ENCODE measurements at places on chromosomes 11 and 22.

GRCh38 chr11:134374171-134374570, 37.9 kb downstream of the B3GAT1 start:
- DNase-seq, result no peak

GRCh38 chr11:130413405-130414106, 14.9 kb downstream of the ADAMTS8 start:
- no peak for DNase-seq

DNA sequence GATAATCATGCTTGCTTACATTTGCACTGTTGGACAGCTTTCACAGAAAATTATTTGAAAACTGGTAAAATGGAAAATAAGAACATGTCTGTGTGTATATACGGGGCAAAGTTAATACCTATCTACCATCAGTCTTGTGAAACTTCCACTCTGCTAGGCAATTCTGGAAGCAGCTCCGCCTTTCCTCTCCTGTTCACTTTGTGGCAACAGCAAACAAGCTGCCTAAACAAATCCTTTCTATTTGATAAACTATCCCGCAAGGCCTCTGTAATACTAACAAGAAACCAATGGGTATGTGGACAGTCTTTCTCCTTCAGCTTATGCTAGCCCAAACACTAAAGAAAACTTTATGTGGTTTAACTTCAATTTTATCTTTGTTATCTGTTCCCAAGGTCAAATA, 39.2 kb upstream of the RAPSN start:
- DNase-seq, result no peak

DNA sequence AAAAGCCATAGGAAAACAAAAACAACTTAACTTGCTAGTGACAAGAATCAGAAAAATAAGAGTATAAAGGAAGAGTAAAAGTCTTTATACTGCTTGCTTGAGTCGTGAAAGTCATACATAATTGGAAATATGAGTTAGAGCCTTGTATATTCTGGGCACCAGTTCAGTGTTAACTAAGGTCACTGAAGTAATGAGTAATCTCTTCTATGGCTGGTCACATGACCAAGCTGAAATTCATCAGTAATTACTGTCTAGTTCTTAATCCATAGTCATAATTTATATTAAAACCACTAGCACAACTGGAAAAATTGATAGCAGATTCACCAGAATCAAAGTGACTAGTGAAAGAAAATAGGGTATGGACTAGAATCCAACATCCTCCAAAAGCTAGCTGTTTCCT, 84.4 kb upstream of the SLC5A12 start:
- DNase-seq, result no peak

- DNase-seq, result no peak
Measured at GRCh38 chr11:73945396-73945795, 5.4 kb upstream of the DNAJB13 start.

DNA sequence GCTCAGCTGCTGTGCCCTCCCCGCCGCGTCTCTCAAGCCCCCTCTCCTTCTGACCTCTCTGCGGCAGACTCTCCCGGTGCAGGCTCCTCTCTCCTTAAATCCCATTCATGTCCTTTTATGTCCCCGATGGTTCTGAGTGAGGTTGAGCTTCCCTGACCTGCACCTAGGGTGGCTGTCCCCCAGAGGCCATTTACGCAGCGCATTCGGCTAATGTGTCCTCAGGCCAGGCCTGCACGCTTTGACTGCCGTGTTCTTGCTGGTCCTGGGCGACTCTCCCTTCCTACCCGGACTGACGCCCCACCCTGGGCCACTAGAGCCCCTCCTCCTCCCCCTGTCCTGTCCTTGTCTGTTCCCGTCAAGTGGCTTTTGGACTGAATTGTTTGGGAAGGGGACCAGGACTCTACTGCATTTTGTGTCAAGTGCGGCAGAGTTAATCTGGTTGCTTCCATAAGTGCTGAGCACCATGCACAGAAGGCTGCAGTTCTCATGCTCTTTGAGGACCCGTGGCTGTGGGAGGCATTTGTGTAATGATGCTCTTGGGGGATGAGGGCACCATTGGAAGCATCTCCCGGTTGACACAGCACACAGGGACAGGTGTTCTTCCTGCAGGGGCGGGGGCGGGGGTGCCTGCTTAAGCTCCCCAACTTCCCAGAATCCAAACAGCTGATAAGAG, 37.1 kb downstream of the IGHMBP2 start:
- no peak for DNase-seq

DNA sequence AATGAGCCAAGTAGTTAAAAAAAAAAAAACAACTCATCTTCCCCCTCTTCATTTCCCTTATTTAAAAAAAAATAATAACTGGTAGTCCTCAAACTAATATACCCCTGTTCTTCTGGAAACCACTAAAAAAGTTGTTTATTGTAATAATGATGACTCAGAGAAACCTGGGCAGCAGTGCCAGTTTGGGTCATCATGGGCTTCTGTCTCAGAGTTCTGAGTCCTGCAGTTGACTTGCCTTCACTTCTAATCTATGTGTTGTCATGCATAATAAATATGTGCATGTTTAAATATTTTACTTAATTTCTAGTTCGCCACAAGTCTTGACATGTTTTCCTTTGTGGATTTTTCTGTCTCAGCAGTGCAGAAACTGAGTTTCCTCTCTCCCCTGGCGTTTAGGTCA, 46.8 kb downstream of the PPP2R1B start:
- DNase-seq, result no peak

DNA sequence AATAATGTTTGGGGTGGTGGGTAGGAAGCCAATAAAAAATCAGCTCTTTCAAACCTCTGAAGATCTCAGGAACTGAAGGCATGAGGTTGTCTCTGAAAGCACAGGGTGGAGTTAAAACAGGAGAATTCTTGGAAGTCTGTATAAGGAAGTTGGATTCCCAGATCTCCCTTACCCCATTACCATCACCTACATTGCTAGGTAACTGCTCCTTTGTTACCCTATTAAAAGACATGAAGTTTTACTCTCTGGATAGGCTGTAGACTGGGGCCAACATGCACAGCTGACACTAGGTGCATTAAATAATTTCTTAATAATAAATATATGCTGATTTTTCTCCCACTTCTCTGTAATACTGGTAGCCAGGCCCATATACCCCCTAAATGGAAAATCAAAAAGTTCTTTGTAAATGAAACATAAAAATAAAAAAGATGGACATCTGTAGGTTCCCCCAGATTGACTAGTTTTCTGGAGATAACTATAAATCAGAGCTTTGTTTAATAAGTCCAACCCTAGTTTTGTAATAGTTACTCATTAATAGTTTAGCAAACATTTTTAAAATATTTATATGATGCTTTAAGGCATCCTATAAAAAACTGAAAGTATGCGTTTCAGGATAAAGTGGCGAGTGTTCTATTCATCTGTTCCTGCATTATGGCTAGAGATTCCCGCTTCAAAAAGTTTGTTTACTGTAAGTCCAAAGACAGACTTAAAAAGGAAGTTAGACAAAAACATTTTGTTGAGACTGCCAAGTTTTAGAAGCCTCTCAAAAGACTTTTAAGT, 63.8 kb downstream of the KIF18A start:
- no peak for DNase-seq

- DNase-seq, result no peak
Measured at GRCh38 chr22:43946384-43946667, 8.9 kb upstream of the SAMM50 start.
